Stimulated activated CD8-positive, alpha-beta memory T cell treated with anti-CD3 and anti-CD28 coated beads, Interleukin-7, amount 100 ng/mL, for 1 hour (primary cell): ENCODE measurements at places on chromosomes 13 and 19.

DNA sequence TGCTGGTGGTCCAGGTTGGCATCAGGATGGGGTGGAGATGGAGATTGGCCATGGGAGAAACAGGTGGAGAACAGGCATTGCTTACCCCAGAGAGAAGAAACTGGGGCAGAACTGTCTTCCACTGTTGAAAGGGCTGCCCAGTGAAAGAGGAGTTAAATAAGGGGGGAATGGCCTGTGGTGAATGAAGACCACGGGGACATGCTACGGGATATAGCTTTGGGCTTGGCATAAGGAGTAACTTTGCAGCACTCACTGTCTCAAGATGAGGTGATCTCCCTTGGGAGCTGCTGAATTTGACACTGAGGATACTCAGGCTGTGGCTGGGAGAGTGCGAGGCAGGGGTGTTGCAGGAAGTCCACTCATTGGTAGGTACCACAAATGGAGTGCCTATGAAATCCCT lies 10.6 kb upstream of the GPR18 start:
- no peak for DNase-seq

DNA sequence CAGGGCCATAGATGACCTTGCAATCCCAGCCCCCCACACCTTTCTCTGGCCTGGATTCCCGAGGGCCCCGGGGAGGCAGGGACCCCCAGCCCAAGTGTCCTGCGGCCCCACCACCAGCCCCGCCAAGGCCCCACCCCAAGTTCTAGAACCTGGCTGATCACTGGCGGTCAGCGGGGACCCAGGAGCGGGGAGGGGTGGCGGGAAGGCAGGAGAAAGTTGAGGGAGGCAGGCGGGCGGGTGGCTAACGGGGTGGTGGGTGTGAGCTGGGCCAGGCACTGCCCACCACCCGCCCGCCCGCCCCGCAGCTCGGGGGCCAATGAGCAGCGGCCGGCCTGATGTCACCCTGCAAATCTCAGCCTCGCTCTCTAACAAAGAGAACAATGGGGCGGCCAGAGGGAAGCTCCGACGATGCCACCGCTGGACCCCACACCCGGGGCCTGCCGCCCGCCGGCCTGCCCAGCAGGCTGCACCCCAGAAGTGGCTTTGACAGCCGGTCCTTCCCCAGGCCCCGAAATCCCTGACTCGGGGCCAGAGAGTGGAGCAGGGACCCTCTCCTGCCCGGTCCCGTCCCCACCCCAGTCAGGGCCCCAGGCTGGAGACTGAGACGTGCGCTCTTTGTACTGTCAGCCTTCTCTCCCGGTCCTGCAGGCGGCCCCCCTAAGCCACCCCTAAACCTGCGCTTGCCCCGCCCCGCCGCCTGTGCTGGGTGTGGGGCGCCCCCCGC lies 1.6 kb downstream of the MEX3D start:
- no peak for DNase-seq

DNA sequence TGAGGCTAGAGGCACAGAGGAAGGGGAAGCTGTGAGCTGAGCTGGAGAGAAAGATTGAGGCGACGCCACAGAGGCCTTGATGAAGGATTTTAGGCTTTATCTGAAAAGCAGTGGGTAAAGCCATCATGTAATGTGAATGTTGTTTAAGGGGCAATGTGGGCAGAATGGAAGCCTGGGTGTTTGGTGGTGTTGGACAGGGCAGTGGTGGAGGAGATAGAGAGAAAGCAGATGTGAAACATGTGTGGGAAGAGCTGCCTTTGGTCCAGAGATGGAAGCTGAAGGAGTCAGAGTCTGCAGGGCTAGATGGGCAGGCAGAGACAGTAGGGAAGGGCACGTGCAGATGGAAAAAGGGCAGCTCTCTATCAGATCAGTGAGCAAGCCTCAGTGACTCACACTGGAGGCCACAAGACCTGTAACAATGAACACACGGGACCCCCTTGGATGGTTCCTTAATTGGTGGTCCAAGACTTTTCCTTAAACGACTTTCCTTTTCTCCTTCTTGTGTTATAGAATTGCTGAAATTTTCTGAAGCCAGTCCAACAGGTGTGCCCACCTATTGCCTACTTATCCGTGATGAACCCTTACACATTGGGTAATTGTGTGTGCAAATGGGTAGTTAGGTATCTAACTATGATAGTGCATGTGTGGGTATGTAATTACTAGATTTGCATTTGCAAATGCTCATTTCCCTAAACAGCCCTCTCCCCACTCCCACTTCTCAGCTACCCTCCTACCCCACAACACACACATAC lies 21.7 kb downstream of the ZNF536 start:
- DNase-seq = no peak

DNA sequence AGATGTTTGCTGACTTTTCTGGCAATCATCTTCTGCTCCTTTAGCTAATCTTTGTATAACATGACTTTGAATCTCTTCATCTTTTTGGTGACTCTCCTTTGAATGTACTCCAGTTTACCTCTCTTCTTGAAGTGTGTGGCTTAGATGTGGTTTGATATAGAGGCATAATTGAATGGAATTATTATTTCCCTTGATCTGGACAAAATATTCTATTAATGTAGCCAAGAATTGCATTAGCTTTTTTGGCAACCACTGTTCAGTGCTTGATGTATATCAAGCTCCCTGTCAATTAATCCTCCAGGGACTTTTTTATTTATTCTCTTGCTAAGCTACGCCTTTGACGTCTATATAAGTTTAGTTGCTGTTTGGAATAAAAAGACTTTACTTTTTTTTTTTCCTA lies 490.8 kb downstream of the PCDH20 start:
- no peak for DNase-seq

- no peak for DNase-seq
Measured at GRCh38 chr13:24038841-24039330, 121.6 kb upstream of the SPATA13 start.

- no peak for DNase-seq
Measured at GRCh38 chr19:8363803-8364771, at the start of gene ANGPTL4. ANGPTL4 (plus strand) TSS chr19:8364155; CDS start chr19:8364322, 167 bp downstream.

GRCh38 chr13:51912091-51912490 lies 50.3 kb downstream of the CCDC70 start:
- DNase-seq = no peak

DNA sequence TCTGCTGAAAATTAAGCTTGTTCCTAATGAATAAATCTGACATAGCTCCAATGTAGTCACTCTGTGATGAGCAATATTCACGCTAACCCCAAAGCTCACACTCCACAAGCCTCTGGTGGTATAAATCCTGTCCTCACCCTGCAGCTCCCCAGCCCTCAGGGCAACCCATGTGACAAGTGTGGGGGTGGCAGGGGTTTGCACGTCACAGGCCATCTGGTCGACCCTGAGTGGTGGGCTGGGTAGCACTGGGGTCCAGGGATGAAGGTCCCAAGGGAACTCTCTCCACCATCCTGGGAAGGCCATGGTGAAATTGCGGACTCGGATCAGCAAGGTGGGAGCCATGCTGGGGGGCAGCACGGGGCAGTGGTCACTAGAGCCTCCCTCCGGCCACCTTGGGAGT lies 100.0 kb upstream of the SOX1 start:
- no peak for DNase-seq

GRCh38 chr13:40640845-40641458 lies 25.5 kb downstream of the FOXO1 start:
- no peak for DNase-seq

GRCh38 chr13:99929866-99930265 lies 41.7 kb downstream of the ZIC5 start:
- DNase-seq = no peak

DNA sequence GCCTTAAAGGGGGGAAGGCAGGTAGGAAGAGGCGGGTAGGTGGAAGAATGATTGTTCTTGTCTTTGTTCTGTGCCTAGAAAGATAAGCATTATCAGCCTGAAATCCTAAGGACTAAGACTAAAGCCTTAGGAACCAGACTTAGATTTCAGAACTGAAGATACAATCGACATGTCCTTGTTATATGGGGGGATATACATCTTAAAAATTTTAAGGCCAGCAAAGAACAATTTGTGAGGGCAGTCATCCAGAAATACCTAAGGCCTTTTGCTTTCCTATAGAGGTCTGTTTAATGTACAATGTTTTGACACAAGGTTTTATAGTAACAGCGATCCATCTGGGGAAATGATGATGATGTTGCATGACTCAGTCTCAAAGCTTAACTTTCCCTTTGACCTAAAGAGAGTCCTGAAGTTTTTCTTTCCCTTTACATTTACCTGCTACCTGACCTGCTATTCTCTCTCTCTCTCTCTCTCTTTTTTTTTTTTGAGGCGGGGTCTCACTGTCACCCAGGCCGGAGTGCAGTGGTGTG lies 20.2 kb upstream of the CEACAM6 start:
- no peak for DNase-seq

DNA sequence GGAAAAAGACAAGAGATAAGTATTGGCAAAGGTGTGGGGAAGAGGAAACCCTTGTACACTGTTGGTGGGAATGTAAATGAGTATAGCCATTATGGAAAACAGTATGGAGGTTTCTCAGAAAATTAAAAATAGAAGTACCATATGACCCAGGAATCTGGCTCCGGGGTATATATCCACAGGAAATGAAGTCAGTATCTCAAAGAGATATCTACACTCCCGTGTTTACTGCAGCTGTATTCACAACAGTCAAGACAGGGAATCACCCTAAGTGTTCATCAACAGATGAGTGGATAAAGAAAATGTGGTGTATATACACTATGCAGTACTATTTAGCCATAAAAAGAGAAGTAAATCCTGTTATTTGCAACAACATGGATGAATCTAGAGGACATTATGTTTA lies 13.5 kb downstream of the KCTD12 start:
- no peak for DNase-seq

DNA sequence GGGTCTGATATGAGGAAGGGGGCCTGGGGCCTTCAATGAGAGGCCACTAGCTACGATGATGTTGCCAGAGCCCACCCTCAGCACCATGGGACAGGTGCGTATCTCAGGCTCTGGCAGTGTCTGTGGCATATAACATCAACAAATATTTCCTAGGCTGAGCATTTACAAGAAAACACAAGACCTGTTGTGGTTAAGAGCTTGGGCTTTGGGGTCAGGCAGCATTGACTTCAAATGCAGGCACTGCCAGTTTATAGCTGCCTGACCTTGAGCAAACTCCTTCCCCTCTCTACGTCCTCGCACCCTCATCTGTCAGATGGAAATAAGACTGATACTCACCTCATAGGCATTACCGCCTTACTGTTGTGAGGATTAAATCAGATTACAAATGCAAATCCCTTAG lies 156.0 kb downstream of the KATNAL1 start:
- no peak for DNase-seq

- DNase-seq = no peak
Measured at GRCh38 chr19:10587839-10588150, 683 bp upstream of the AP1M2 start.

GRCh38 chr19:16627193-16627927 lies 644 bp downstream of the MED26 start:
- DNase-seq = no peak

DNA sequence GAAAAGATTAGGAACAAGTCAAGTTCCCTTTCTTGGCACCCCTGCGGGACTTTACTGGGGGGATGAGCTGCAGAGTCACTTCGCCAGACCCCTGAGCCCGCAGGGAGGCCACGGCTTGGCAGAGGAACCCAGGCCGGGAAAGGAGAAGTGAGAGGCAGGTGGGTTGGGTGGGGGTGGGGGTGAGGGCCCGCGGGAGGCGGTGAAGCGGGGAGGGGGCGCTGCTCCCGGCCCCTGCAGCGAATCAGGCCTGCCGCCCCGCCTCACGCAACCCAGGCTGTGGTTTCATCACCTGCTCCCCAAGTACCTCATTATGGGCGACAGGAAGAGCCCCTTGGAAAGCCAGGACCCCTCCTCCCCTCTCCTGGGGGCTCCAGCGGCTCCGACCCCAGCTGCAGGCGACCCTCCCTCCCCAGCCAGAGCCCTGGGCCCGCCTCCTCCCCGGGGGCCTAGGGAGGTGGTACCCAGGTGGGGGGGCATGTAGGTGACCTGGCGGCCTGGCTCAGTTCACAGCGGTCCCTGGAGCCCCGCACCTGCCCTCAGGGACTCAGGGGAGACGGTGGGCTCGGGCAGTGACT lies 9.5 kb downstream of the MEF2B start:
- DNase-seq = no peak

GRCh38 chr19:54231077-54231931 lies 8.5 kb upstream of the LILRB3 start:
- DNase-seq = peak; percentile 85

DNA sequence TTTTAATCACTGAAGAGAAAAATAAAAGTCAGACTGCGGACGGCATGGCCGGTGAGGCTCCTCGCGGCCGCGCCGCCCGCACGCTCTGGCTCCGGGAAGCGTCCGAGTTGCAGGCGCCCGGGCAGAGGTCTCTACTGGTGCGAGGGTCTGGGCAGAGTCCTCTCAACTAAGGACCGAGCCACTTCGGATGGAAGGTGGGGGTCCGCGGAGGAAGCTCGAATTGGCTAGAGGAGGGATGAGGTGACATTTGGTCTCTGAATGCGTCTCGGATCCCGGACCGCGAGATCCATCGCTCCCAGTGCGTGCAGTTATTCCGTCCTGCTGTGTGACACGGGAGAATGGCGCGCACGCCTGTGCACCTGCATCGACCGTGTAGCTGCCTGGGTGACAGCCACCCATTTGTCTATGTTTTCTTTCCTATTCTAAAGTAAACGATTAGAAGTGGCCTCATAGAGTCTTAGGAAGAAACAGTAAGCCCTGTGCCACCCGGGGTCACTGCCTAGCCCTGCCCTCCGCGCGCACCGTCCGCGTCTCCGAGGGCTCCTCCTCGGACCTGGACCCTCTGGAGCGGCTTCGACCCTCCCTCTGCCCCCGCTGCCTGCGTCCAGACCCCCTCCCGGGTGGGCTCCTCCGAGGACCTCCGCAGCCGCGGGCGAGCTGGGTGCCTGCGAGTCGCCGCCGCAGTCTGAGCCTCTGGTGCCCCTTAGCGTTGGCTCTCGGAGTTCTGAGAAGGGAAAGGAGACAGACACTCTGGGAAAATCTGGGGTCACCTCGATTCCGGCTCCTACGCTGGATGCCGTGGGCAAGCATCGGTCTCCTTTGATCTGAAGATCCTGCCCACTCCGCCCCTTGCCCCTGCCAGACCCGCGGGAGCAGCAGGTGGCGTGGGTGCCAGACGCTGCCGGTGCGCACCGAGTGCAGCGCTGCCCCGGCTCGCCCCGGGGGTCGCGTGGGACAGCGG lies 347.4 kb downstream of the LIG4 start:
- no peak for DNase-seq

DNA sequence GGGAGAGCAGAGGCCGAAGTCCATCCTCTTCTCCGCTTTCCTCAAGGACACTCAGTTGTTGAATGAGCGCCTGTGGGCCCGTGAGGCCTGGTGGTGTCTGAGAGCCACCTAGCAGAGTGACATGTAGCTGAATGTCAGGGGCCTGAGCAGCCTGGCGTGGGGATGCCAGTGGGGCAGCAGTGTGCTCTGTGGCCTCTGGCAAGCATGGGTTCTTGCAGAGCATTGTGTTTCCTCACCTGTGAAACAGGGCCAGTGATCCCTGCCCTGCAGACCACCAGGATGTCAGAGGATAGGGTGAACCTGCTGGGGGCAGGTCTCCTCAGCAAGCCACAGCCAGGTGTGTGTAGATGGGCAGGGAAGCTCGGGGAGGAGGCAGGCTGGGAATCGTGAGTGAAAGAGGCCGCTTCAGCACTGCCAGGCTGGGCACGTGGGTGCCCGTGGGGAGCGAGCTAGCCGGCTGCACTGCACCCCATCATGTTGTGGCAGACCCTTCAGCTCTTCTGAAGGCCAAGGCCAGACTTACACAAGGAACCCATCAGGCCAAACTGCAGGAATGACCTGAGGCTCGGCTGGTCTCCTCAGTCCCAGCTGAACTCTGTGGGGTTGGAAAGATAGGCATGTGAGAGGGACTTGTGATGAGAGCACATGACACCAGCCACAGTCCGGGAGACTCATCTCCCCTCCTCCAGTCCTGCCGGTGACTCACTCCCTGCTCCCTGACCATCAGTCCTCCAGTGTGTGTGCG lies 5.0 kb downstream of the PPP1R37 start:
- no peak for DNase-seq
